Amniotic epithelial cell (primary cell): ENCODE measurements at places on chromosomes 11 and 22.
A peak's percentile ranks its signal among the peaks of the same experiment; 100 is the strongest.

DNA sequence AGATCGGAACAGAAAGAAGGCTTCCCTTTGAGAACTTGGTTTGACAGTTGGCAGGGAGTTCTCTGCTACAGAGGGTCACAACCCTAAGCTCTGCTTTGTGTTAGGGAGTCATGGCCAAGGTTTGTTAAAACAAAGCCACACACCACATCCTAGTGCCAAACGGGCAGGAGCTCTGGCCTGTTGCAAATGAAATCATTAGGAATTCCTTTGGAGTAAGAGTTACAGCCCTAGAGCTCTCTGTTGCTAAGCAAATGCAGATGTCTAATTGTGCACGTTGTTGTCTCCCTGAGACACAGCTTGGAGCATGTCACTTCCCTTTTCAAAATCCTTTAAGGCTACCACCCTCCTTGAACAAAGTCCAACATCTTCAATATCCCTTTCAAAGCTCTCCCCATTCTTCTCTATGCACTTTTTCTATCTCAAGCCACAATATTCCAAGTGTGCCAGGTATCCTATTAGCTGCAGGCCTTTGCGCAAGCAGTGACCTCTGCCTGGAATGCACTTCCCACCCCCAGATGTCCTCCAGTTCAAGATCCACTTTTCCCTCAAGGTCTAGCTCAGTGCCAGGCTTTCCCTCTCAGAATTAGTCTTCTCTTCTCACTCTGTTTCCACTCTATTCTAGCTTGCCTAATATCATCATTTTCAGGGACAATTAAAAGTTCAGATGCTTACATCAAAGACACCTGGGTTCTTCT, 253.7 kb upstream of the POU2AF2 start:
- DNase-seq = peak; percentile 59

- DNase-seq = peak; percentile 82
Measured at GRCh38 chr11:12187399-12187798, 77.0 kb downstream of the MICAL2 start.

DNA sequence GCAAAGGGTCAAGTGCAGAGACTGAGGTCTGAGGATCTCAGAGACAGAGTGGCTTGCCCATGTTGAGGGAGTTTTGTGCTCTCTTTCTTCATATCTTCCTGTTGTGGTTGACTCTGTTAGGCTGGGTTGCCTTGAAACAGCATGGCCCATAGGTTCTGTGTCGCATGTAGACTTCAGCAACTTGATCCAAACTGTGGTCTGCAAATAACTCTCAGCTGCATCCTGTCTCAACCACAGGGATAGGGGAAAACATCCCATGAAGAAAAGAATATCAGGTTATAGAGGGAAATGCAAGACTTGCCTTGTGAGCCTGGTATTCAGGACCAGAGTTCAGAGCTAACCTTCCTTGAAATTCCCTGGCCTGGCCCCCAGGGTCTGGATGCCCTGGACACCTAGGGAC, 69.4 kb downstream of the FLI1 start:
- peak; percentile 9 for DNase-seq

GRCh38 chr11:67410984-67411784, 4.3 kb upstream of the CARNS1 start:
- no peak for DNase-seq

- DNase-seq = peak; percentile 95
Measured at GRCh38 chr11:76782531-76783293, 444 bp upstream of the TSKU start.

DNA sequence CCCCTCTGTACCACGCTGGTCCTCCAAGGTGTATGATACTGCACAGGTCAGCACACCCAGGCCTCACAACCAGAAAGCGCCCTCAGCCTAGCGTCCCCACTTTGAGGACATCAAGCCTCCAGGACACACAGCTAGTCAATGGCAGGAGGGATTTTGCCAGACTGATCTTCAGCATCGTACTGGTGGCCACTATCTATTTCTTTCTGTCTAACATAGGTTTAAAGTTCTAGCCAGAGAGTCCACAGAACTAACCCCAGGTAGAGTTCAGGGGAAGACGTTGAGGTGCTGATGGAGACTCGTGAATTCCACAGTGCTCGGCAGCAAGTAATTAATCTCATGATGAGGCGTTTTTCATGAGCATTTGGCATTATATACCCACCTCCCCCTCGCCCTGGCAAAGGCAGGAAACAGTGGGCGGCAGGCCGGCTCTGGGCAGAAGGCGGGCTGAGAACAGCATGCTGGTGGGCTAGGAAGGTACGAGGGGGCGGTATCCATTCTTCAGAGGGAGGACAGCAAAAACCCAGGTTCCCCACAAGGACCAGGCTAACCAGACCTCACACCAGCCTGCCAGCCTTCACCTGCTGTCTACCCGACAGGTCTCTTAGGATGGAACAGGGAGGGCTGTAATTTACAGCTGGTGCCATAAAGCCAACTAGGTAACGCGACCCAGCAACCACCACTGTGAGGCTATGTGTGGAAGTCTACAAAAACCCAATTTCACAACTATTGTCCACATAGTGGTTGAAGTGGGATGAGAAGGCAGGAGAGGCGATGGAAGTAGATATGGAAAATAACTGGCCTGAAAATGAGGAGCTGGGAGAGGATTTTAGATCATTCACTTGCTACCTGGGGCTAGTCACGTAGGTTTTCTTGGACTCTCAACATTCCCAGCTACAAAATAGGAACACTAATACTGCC, 18.5 kb downstream of the MYH9 start:
- DNase-seq = peak; percentile 65

GRCh38 chr11:19245351-19245750, 4.6 kb upstream of the E2F8 start:
- DNase-seq = no peak

DNA sequence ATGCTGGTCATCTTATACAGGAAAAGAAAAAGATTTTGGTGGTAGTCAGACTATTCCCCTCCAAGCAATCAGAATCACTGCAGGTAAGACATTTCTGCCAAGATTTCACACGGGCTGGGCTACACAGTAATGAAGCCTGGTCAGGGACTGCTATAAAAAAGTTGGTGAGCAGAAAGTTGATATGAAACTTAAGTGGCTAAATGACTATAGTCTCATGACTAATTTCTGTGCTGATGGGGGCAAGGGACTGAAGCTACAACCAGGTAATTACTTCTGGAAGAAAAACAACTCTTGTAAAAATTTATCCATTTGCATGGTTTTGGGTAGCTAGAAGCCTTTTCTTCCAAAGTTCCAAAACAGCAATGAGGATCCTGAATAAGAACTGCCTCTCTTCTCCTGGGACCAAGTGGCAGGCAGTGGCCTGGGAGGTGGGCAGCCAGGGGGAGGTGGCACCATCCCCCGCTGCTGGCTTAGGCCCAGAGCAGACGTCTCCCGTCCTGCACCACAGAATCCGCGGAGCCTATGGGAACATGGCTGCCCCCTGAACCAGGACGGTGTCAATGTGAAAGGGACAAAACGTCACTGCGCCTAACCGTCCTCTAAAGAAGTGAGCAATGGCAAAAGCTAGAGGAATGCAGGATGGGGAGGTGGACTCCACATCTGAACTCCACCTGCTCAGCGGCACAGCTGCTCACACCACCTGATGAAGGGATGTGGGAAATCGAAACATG, 122.6 kb upstream of the LMO1 start:
- DNase-seq = no peak

DNA sequence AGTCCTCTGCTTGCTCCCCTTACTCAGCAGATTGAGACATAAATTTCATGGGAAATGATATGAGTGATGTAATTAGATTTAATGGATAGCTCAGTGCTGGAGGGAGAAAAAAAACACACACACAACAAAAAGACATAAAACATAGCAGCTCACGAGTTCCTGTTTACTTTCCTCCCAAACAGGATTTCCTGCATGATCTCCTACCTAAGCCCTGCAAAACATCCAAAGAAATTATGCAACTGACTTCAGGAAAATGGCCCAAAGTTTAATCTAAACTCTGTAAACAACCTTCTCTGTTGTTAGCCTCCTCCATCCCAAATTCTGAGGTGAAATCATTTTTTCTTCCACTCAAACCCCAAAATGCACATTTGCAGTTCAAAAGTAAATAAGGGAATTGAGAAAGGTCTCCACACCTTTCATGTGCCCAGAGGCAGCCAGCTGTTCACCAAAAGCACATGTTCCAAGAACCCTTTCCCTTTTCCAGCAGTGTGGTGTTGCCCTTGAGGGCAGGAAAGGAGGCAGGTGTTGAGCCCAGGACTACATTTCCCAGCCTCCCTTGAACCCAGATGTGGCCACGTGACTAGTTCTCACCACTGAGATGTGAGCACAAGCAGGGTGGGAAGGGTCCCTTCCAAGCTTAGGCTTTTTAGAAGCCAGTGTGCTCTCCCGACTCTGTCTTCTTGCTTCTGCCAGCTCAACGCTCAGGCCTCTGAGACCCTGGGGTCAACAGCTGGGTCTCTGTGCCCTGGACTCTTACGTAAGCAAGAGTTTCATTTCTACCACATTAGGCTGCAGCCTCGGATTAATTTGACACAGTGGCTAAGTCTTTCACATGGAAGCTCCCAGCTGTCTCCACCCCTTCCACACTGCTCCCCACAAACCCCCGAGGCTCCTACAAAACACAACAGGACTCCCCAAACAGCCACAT, 301.2 kb downstream of the CTTN start:
- no peak for DNase-seq

- DNase-seq = no peak
Measured at GRCh38 chr22:45093609-45094008, 70.1 kb upstream of the NUP50 start.

DNA sequence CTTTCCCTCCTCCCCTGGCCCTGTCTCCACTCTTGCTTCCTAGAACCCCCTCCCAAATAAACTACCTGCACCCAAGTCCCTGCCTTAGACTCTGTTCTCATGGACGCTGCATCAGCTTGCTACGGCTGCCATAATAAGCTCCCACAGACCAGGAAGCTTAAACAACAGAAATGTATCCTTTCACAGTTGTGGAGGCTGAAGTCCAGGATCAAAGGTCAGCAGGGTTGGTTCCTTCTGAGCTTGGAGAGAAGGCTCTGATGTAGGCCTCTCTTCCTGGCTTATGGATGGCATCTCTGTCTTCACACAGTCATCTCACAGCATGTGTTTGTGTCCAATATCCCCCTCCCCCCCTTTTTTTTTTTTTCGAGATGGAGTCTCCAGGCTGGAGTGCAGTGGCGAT, 23.4 kb downstream of the CBX7 start:
- no peak for DNase-seq

GRCh38 chr22:45771711-45772110, 100.1 kb downstream of the ATXN10 start:
- DNase-seq = no peak

GRCh38 chr11:47980907-47981621, 705 bp downstream of the PTPRJ start:
- no peak for DNase-seq

GRCh38 chr22:49348631-49349030, 479.0 kb downstream of the BRD1 start:
- no peak for DNase-seq

DNA sequence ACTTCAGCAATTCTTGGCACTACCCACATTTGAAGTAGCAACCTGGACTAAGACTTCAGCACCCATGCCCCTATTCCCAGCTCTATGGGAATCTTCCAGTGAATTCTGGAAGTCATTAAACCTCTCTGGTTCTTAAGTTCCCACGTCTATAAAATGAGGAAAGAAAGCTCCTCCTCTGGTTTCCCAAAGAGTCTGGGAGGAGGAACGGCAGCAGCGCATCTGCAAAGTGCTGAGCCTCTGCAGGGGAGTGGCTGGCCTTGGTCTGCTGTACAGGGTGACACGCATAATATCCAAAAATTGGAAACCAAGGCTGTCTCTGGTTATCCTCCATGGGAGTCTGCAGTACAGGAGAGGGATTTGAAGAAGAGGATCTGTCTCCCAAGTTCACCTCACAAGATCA, 73.6 kb upstream of the TP53I11 start:
- DNase-seq = no peak

DNA sequence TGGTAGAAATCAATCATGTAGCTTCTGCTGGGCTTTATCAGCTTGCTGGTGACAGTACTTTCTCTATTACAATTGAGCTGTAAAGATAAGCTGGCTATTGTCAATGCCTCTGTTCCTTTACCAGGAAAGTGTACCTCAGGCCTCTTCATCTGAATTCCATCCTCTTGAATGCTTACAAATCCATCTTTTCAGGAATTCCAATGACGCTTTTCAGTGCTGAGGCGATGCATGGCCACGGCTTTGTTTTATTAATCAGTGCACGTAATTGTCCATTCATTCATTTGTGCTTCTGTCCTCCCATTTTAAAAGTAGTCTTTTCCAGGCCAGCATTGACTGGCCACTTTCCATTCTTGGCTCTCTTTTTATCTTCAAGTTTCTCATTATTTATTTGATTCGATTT, 202.0 kb downstream of the PGR start:
- no peak for DNase-seq

DNA sequence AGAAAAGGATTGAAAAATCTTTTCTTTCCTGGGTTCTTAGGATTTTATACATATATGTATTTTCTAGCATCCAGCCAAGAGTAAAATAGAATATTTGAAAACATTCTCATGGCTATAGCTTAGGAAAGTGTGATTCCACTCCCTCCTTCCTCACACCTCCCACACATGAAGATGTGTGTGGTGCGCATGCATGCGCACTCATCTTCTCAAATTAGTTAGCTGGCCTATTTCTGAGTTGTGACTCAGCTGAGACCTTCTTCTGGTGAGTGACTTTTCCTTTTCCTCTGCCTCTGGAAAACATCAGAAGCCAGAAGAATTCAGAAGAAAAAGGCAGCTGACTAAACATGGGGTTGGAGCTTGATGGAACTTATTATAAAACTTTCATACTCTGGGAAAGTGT, 149.8 kb downstream of the OR4C45 start:
- no peak for DNase-seq

GRCh38 chr22:45349916-45350315, 40.2 kb downstream of the FAM118A start:
- no peak for DNase-seq

DNA sequence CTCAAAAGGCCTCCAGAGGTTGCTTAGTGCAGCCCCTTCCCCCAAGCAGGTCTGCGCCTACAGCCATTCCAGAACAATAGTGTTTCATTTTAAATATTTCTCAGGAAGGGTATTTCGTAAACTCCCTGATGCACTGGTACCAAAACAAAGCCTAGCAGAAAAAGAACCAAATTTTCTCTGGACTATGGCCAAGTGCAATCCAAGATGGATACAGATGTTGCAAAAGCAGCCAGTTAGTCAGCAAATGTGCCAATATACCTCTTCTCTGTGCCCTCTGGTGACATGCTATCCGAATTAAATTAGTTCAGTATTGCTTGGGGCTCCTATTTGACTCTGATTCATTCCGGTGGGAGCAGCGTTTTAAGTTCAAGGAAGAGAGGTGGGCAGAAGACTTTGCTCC, 247.8 kb downstream of the NTM start:
- DNase-seq = no peak

DNA sequence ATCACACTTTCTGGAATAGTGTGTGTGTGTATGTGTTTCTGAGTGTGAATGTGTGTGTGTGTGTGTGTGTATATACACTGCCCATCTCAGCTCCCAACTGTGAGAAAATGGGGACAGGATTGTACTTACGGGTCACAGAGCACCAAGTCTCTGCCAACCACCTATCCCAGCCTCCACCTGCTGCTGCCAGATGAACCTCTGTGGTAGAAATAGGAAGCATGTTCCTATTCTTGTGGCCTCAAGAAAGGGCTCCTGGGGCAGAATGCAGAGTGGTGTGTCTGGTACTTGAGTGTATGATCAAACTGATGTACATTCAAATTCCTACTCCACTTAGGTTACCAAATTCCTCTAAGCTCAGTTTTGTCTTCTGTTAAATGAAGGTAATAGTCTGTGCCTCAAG, 14.6 kb downstream of the UBASH3B start:
- no peak for DNase-seq
